ENCODE measurements at places on chromosomes 1 and 21.

DNA sequence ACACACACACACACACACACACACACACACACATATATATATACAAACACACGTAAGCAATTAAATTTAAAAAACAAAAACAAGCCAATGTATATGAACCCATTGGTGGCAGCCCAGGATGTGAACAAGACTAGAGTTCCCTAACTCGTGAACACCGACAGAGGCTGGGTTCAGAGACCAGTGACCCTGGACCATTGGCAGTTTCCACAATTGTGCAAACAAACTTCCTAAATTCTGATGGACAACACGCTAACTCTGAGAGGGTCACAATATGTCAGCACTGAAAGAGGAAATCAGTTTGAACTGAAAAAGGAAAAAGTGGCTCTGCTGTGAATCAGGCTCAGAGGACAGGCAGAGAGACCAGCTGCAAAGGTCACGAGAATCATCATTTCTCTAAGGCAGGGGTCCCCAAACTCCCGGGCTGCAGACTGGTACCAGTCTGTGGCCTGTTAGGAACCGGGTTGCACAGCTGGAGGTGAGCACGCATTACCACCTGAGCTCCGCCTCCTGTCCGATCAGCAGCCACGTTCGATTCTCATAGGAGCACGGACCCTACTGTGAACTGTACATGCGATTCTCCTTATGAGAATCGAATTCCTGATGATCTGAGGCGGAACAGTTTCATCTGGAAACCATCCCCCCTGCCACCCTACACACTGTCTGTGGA is 50.5 kb upstream of the ERO1B start:
- no peaks in the 10 kb centered on the region for H3K36me3 ChIP-seq
- ATAC-seq, result no peak
- H3K4me3 ChIP-seq, result no peak overlapping the region
- H3K4me1 ChIP-seq, result no peaks in the 10 kb centered on the region
- H3K27me3 ChIP-seq, result peaks cover 22% of the 10 kb centered on the region

DNA sequence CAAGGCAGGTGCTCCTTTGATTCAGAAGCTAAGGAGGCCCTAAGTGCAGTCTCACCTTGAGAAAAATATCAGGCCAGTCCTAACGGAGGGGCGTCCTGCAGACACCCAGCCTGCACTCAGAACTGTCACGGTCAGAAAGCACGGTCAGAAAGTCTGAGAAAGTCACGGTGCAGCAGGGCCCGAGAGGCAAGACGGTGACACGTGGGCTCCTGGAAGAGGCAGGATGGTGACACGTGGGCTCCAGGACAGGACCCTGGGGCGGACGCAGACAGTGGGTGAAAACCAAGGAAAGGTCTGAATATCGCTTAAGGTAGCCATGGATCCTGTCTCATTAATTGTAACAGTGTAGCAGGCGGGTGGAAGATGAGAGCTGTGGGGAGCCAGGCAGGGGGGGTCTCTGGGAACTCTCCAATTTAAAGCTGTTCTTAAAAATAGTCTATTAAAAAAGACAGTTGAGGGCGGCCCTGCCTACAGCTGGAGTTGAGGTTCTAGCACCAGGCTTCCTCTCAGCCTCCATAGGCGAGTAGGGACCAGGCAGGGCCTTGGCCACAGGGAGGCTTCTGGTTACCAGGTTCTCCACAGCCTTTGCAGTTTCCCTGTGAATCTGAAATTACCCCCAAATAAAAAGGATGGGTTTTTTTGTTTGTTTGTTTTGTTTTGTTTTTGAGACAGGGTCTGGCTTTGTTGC is 65.2 kb downstream of the FAAP20 start:
- no peak overlapping the region for H3K4me3 ChIP-seq
- no peaks in the 10 kb centered on the region for H3K27me3 ChIP-seq
- no peak overlapping the region for H3K27ac ChIP-seq
- no peaks in the 10 kb centered on the region for H3K36me3 ChIP-seq
- ATAC-seq, result no peak
- peaks cover 45% of the 10 kb centered on the region for H3K4me1 ChIP-seq

DNA sequence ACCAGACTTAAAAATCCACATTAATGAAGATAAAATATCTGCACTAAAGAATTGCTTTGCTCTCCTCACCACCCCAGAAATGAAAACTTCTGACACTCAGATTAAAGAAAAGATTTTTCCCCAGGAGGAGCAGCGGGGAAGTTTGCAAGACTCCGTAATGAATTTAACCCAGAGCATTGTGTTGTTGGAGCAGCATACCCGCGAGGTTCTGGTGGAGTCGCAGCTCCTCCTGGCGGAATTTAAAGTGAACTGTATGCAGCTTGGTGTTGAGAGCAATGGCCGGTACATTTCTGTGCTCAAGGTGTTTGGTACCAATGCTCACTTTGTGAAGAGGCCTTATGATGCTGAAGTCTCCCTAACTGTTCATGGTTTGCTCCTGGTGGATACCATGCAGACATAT is 46.4 kb downstream of the VPS13D start:
- ATAC-seq, result no peak
- H3K4me1 ChIP-seq, result no peaks in the 10 kb centered on the region
- H3K27ac ChIP-seq, result no peak overlapping the region
- H3K27me3 ChIP-seq, result no peaks in the 10 kb centered on the region
- no peak overlapping the region for H3K4me3 ChIP-seq
- H3K36me3 ChIP-seq, result peaks cover 57% of the 10 kb centered on the region

DNA sequence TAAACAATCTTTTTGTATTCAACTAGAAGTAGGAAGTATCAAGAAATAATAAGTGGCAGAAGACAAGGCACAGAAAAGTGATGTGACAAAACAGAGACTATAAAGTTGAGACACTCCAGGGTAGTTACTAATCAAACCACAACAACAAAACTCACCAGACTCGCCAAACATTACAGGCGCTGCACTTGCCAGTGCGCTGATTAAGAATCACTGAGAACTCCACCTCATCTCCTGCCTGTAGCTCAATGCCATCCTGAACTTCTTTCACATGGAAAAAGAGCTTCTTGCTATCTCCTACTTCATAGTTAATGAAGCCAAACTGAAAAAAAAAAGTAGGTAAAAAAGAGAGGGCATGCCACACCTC is 2.8 kb upstream of the NRAS start:
- H3K4me1 ChIP-seq, result peaks cover 10% of the 10 kb centered on the region
- H3K27me3 ChIP-seq, result no peaks in the 10 kb centered on the region
- peaks cover 62% of the 10 kb centered on the region for H3K36me3 ChIP-seq
- peak overlapping the region; percentile 54 for H3K27ac ChIP-seq

DNA sequence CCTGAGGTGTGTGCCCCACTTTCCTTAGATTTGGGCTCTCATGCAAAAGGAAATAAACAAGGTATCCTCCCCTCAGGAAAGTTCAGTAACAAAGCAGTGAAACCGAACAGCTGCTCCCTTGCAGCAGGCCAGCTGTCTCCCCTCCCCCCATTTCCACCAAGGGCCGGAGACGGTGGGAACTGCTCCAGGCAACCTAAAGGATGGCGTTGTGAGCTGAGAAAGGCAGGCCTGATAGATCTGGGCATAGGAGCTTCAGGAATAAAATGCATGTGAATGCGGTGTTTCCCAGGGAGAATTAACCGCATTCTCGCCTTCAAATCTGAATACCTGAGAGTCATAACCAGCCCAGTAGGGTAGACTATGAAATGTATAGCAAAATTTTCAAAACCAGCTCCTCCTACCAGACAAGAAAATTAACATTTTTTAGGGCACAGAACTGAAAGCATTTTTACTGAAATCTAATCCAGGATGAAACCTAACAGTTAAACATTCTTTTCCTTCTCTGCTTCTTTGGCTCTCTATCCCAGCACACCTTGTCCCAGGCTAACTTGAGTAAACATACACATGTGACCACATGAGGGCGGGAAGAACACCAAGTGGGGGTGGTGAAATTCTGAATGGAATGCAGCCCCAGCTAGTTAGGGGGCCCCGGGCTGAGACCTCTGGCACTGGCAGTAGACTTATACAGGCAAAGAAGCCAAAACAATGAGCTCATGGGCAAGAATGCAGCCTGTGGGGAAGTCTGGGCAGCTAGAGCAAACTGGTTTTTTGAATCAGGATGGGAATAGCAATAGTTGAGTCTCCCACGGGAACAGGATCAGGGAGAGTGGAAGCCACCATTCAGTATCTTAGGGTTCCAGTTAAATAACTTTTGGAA is 11.5 kb downstream of the MCL1 start:
- peak overlapping the region; percentile 74 for H3K4me3 ChIP-seq
- peaks cover 79% of the 10 kb centered on the region for H3K4me1 ChIP-seq
- H3K27ac ChIP-seq, result peak overlapping the region; percentile 84
- H3K36me3 ChIP-seq, result peaks cover 23% of the 10 kb centered on the region
- peak; percentile 21 for ATAC-seq
- no peaks in the 10 kb centered on the region for H3K27me3 ChIP-seq

- no peak overlapping the region for H3K4me3 ChIP-seq
- peaks cover 9% of the 10 kb centered on the region for H3K4me1 ChIP-seq
- no peak overlapping the region for H3K27ac ChIP-seq
These were observed 73.0 kb downstream of the GNG12 start for GRCh38 chr1:67760030-67760821.

DNA sequence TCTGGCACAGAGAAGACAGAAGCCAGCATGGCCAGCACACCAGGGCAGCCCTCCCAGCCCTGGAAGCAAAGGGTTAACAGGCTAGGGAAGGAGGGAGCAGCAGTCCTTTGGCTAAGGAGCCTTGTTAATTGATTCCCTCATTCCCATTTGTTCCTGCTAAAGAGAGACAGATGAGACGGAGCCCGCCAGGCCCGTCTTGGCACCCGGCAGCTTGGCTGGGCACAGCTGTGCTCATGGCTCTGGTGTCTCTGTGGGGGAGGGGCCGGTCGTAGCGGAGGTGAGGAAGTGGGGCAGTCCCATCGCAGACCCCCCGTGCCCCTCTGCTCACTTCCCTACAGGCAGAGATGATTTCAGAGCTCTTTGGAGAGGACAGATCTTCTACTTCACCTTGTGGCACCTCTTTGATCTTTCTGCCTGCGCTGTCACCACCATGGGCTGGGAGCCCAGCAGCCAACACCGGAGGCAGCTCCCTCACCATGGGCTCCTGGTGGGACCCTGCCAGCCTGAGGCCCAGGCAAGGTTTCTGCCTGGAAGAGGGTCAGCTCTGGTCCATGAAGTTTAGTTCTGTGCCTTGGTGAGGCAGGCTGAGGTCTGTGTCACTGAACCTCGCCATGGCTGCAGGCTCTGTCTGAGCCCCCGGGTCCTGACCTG is 38.0 kb downstream of the FOXO6 start:
- H3K27me3 ChIP-seq, result peaks cover 68% of the 10 kb centered on the region
- no peaks in the 10 kb centered on the region for H3K4me1 ChIP-seq
- H3K4me3 ChIP-seq, result no peak overlapping the region
- no peaks in the 10 kb centered on the region for H3K36me3 ChIP-seq

- H3K27ac ChIP-seq, result no peak overlapping the region
- no peaks in the 10 kb centered on the region for H3K4me1 ChIP-seq
- H3K27me3 ChIP-seq, result no peaks in the 10 kb centered on the region
- H3K4me3 ChIP-seq, result no peak overlapping the region
- ATAC-seq, result no peak
- H3K36me3 ChIP-seq, result no peaks in the 10 kb centered on the region
These were observed 333.7 kb downstream of the PCP4 start for GRCh38 chr21:40200946-40201345.

DNA sequence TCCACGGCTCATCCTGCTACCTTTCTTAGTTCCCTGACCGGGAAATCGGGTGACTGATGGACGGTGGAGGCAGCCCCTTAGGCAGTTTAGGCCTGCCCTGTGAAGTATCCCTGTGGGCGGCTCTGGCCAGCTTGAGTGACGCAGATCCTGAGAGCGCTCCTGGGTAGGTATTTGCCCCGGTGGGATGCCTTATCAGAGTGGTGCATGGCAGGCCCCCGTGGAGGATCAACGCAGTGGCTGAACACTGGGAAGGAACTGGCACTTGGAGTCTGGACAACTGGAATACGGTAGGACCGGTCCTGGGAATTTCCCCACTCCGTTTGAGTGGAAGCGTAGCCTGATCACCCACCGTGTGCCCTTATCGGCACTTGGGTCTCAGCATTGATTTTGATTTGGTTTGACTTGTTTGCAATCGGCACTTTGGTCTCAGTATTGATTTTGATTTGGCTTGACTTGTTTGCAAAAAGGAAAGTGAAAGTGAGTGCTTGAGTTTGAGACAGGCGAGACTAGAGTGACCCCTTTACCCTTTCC is 15.2 kb downstream of the PLA2G2F start:
- H3K4me3 ChIP-seq, result peak overlapping the region; percentile 3
- no peak for ATAC-seq
- peaks cover 21% of the 10 kb centered on the region for H3K4me1 ChIP-seq
- H3K36me3 ChIP-seq, result no peaks in the 10 kb centered on the region
- peak overlapping the region; percentile 20 for H3K27ac ChIP-seq
- H3K27me3 ChIP-seq, result no peaks in the 10 kb centered on the region

- H3K27ac ChIP-seq, result no peak overlapping the region
- no peak overlapping the region for H3K4me3 ChIP-seq
- peak; percentile 94 for ATAC-seq
- peaks cover 14% of the 10 kb centered on the region for H3K27me3 ChIP-seq
- peaks cover 8% of the 10 kb centered on the region for H3K4me1 ChIP-seq
These were observed 21.8 kb downstream of the ATF3 start for GRCh38 chr1:212630158-212630900.

DNA sequence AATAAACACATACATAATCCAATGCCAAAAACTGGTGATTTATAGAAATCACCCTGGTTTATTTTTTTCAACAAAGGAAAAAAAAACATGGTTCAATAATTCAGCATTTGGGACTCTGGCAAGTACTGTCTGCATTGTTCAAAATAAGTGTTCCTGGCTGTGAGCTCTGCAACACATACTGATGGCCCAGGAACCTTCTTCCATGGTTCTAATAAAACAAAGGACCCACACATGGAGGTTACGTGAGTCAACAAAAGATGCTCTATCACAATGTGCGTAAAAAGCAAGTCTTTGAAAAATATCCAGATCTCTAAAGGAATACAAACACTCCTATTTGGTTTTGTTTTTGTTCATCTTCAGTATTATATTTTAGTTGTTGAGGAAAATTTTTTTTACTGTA is 37.9 kb upstream of the C1orf198 start:
- no peak overlapping the region for H3K27ac ChIP-seq
- no peaks in the 10 kb centered on the region for H3K27me3 ChIP-seq
- no peaks in the 10 kb centered on the region for H3K4me1 ChIP-seq
- no peak overlapping the region for H3K4me3 ChIP-seq

DNA sequence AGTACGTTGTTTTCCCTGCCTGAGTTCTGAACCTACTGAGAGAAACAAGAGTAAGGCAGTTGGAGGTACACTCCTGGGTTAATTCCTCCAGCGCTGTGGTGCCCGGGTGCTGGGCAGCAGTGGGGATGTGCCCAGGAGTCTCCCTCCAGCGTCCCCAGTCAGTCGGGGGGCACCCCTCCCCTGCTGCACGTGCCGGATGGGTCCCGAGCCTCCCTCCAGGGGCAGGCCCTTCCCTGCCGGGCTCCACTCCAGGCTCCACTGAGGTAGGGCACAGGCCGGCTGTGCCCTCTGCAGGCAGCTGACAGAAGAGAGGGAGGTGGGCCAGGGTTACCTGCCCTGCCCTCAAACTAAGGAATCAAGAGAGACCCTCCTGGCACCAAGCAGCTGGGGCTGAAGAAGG is 238.1 kb upstream of the VAMP3 start:
- H3K27ac ChIP-seq, result no peak overlapping the region
- H3K36me3 ChIP-seq, result no peaks in the 10 kb centered on the region
- no peak overlapping the region for H3K4me3 ChIP-seq
- H3K4me1 ChIP-seq, result no peaks in the 10 kb centered on the region

DNA sequence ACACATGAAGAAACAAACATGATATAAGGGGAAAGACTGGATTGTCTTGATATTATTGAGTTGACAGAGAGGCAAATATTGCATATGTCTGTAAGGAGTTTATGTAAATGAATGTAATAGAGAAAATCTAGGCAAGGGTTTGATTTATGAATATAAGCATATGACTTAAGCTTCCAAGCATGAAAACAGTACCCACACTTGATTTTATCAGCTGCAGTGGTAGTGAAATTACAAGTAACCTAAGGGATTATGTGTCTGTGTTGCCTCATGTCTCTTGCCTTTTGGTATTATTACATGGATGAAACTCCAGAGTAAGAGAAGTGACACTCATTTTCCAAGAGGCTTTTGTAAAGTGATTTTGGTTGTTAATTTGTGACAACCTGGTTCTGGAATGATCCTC is 1678.9 kb downstream of the KCNT2 start:
- no peak overlapping the region for H3K27ac ChIP-seq
- ATAC-seq, result no peak
- H3K36me3 ChIP-seq, result no peaks in the 10 kb centered on the region
- H3K27me3 ChIP-seq, result no peaks in the 10 kb centered on the region

Data from stimulated activated memory B cell treated with anti-CD40 and anti-IgM and Interleukin-4, amounts not matched to agents 10 μg/mL and 1 μg/mL and 100 μg/mL, for 72 hours (primary cell).